ENCODE measurements at places on chromosomes 16 and 17.

DNA sequence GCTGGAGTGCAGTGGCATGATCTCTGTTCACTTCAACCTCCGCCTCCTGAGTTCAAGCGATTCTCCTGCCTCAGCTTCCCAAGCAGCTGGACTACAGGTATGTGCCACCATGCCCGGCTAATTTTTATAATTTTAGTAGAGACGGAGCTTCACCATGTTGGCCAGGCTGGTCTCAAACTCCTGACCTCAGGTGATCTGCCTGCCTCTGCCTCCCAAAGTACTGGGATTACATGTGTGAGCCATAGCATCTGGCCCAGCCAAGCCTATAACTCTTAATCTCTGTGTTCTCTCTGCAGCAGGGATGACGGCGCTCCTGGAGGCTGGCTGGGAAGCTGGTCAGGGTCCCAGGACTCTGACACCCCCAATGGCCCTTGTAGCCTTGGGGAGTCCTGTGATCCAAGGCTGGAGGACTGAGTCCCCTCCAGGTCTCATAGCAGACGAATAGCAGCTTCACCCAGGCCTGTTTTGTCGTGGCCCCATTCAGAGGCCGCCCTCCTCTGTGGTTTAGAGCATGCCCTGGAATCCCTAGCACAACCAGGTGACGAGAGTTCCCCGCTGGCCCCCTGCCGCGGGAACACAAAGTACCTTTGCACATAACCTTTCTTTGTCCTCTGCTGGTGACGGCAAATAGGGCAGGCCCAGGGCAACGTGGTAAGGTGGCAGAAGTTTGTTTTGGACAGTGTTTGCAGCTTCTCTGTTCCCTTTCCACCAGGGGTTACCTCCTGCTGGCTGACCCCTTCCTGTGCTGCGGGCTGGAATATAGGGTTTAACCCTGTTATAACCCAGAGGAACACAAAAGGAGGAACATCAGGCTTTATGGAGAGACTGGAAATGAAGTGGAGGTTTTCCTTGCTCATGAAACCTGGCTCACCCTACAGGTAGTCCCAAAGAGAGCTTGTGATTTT, 43.0 kb upstream of the TOB1 start:
- no peak for DNase-seq

- no peak for DNase-seq
Observed at GRCh38 chr17:15457723-15458094, 9.7 kb downstream of the CDRT4 start.

DNA sequence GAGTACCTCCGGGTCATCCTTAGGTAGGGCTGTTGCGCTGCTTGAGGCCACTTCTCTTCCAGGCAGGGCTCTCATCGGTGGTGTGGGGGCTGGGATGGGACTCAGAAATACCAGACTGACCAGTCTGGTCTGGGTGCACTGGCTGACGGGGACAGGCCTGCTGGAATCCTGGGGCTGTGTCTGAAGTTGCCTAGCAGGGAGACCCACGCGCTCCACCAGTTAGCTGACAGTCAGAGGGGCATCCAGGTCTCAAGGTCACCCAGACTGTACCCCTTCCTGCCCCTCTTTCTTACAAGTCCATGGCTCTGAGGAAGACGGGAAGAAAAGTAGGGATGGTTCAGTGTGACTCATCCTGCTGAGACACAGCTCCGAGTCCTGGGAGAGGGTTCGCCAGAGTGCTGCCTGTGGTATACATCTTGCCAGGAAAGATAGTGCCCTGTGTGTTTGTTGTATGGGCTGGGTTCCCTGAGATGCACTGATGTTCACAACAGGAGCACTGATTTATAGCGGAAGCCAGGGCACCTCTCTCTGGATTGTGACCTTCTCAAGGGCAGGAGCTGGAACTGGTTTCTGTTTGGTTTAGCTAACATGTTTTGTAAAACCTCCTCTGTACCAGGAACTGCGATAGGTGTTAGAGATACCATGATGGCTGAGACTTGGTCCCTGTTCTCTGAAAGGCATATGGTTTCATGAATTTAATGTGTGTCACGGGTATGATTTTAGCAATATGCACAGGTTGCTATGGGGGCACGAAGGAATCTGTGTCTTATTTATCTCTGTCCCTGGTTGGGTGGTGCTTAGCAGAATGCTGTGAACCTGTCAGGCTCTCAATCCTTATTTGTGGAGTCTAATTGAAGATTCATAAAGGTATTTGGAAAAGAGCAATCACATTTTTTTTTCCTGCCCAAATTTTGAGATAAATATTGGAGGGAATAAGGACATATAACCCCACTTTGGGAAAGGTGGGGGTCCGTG, 97.5 kb downstream of the OR1D5 start:
- no peak for DNase-seq

DNA sequence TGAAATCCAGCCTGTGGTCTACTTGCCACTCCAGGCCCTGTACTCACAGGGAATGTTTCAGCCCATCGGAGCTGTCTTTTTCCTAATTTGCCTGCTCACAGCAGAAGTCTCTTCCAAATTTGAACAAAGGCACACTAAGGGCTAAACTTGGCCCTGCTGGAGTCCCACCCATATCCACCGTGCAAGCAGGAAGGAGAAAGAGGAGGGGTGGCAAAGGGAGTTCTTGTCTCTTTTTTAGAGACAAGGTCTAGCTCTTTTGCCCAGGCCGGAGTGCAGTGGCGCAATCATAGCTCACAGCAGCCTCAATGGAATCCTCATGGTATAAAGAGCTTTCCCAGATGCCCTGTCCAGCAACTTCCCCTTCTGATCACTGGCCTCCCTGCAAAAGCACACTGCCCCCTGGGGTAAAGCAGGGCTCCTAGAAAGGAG, 2.7 kb upstream of the PRM1 start:
- no peak for DNase-seq

DNA sequence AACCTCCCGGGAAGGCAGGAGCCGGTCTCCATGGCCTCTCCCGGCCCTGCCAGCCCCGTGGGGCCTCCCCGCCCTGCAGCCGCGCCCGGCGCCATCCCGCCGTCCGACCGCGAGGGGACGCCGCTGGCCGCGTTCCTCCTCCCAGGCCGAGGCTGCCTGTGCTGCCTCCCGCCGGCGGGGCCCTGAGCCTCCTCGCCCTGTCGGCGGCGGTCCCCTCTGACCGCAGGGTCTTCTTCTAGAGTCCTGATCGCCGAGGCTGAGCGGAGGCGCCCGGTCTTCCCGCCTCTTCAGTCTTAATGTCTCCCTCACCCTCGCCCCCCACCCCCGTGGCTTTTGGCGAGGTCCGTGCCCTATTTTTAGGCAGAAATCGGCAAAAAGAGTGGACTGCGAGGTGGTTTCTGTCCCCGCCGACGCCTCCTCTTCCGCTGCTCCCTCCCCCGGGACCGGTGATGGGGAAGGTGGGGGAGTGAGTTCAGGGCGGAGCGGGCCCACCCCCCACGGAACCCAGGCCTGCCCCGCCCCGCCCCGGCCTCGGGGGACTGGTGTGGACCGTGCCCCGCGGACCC, 794 bp upstream of the CPNE7 start:
- DNase-seq: peak; percentile 85

DNA sequence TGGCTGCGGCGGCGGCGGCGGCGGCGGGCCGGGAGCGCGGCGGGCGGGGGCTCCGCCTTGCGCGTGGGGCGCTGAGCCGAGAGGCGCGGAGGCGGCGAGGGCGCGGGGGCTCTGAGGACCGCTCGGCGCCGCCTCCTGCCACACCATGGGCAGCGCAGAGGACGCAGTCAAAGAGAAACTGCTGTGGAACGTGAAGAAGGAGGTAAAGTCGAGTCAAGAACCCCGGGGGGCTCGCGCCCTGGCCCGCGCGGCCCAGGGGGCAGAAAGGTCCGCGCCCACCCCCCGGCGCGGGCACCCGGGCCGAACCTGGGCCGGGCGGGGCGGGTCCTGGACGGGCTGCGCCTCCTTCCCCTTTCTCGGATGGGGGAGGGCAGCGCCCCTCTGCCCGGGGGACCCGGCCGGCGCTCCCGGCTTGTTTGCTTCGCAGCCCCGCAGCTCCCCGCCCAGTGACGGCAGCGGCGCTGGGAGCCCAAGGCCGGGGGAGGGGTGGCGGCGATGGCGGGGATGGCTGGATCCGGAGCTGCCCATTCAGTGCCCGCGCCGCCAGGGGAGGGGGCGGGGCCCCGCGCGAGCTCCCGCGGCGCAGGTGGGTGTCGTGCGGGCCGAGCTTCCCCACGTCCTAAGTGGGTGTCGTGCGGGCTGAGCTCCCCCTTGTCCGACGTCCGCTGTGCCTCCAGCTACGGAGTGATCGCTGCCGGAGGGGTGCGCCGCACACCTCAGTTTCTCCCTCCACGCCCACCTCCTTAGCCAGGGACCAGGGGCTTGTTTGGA, 428 bp downstream of the SGSM2 start:
- DNase-seq: peak; percentile 83

- DNase-seq: peak; percentile 84
Observed at GRCh38 chr16:12752159-12752558, 51.5 kb downstream of the CPPED1 start.

DNA sequence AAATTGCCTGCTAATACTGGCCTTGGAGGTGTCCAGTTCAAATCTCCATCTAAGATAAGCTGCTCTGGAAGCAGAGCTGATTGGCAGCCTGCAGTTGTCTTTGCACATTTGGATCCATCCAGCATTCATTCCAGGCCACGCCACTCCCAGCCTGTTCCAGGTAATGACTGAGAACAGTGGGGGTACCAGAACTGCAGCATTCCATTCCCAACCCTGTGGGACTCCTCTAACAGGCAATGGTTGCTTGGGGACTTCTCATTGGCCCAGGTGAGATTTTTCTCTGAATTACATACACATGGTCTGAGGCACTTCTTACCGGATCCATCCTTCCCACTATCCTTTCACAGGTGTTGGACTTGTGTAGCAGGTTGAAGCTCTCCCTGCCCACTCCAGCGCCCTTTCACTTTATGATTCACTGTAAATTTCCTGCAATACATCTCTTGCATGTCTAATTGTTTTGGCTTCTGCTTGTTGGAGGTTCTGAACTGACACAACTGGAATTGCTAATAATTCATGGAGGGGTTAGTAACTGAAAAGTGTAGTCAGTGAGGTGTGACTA, 206.1 kb upstream of the ZFHX3 start:
- DNase-seq: no peak

GRCh38 chr16:74868501-74868900, 93.9 kb upstream of the FA2H start:
- no peak for DNase-seq

- no peak for DNase-seq
Observed at GRCh38 chr17:14295676-14296075, 5.2 kb upstream of the HS3ST3B1 start.

DNA sequence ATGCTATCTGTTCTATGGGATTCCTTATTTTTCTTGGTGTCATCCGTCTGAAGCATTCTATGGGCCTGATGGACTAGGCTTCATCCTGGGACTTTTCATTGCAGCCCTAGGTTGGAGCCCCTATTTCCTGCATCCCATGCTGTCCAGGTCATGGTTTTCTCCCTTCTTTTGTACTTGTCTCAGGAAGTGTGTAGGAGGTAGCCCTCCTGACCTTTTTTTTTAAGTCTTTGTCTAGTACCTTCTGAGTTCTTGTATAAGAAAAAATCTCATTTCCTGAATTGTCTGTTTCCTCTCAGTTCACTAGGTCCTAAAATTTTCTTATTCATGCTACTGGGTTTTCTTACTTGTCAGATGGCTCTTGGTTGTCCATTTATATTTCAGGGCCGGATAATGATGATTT, 6.0 kb downstream of the NDEL1 start:
- DNase-seq: no peak

DNA sequence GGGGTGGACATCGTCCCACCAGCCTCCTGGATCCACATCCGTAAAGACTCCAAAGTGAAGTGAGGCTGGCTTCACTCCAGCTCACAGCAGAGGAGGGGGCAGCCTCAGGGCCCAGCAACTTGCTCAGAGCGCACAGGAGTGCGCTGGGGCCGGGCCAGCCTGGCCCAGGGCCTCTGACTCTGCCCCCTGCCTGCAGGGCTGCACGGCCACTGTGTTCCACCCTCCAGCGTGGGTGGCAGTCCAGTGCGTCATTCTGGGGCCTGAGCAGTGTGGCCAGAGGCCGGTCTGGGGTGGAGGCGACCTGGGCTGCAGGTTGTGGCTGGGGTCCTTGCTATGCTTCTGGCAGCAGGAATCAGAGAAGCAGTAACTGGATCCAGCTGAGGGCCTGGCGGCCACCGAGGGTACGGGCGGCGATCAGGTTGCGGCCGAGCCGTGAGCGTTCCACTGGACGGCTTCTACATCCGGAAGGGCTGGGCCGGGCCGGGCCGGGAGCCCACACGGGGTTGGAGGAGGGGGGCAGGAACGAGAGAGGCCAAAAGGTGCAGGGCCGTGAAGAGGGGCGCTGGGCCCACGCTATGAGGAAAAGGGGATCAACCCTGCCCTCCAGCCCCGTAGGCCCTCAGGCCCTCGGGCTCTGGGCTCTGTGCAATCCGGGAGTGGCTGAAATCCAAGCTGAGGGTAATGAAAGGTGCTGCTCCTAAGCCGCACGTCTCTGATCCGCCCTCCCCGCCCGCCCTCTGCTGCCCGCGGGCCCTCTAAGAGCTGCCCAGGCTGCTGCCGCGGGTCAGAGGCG, at the start of gene FSCN2:
Gene FSCN2, plus strand, starts transcription at position 787 of the 793 bp plus-strand sequence. CDS start 155 bp downstream, outside the sequence.
- DNase-seq: no peak

GRCh38 chr17:5019475-5019956, 15.7 kb downstream of the SLC52A1 start:
- DNase-seq: peak; percentile 68

- DNase-seq: no peak
Observed at GRCh38 chr16:88651989-88652761, 1.3 kb upstream of the CYBA start.

DNA sequence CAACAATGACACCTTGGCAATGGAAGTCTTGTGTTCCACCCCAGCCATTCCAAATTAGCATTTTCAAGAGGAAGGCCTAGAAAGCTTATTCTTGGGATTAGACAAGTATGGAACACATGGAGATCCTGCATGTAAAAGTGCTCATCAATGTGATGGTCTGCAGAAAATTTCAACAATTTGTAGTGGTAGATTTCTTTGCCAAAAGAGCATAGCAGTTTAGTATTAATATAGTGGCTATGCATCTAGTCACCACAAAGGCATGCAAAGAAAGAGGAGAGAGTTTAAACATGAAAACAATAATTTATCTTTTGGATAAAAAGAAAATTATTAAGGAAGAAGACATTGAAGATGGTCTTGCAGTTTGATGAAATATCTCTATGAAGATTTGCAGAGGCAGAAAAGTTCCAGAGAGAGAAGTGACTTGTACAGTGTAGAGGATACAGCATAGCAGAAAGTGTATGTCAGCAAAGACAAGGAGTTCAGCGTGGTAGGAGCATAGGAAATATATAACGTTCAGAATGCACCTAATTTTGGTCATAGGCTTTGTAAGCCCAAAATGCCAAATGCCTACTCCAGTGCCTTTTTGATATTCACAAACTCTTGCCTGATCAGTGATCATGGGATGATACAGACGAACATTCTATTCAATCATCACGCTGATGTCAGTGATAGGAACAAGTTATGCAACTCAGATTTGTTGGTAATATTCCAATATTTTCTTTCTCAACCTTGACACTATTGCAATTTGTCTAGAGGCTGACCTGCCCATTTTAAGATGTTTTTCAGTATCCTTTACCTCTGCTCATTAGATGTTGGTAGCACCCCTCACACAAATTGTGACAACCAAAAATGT, 727.9 kb upstream of the SOX9 start:
- no peak for DNase-seq

DNA sequence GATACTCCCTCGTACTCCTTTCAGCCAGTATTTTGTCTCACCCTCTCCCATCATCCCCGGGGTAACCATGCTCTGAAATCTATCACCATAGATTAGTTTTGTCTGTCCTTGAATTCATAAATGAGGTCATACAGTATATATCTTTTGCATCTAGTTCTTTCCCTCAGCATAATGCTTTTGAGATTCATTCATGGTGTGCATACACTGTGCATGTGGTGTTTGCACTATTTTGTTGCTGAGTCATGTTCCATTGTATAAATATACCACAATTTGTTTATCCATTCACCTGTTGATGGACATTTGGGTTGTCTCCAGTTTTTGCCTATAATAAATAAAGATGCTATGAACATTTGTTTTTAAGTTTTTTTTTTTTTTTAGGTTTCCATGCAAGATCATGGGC, 34.2 kb upstream of the NLRP1 start:
- DNase-seq: no peak
